Adrenal gland (tissue), 19 donors: ENCODE measurements at places on chromosomes 13 and 19.

DNA sequence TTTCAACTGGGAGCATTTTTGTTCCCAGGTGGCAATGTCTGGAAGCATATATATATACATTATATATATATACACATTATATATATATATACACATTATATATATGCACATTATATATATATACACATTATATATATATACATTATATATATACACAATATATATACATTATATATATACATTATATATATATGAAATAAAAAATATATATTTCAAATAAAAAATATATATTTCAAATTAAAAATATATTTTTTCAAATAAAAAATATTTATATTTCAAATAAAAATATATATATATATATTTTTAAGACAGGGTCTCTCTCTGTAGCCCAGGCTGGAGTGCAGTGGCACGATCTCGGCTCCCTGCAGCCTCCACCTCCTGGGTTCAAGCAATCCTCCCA is 61.5 kb downstream of the ADGRE1 start:
- DNase-seq, result no peak

DNA sequence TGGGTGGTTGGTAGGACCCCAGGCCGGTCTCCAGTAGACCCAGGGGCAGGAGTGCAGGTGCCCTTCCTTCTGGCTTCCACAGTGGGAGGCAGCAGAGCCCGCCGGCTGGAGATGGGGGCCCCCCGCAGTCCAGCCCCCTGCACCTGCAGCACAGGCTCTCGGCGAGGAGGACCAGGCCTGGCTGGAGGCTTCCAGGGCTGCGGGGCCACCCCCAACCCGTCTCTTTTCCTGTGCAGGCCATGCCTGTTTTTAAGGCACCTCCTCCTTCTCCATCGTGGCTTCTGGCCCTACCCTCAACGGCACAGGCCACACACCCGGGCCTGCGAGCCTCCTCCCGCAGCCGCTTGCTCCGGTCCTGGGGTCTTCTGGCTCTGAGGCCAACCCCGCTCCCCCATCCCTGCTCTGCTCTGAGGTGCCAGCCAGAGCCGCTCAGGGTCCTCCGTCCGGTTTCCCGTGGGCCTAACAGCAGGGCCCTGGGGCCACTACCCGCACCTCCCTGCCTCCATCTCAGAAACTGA is 77.2 kb upstream of the ANKRD10 start:
- DNase-seq, result no peak

GRCh38 chr13:99777873-99778272 is 193.7 kb downstream of the ZIC5 start:
- no peak for DNase-seq

GRCh38 chr13:97226013-97226412 is 3.9 kb downstream of the MBNL2 start:
- no peak for DNase-seq

DNA sequence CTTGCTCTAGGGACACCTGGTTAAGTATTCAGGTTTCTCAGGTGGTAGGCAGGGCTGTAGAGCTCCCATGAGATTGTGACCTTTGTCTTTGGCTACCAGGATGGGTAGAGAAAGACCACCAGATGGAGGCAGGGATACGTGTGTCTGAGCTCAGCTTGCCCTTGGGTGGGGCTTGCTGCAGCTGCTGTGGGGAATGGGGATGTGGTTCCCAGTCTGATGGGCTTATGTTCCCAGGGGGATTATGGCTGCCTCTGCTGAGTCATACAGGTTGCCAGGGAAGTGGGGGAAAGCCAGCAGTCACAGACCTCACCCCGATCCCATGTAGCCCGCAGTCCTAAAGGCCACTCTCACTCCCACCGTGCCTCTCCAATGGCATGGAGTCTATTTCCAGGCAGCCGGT is 659.9 kb upstream of the KLF12 start:
- no peak for DNase-seq

GRCh38 chr19:16041991-16042386 is 34.3 kb upstream of the TPM4 start:
- no peak for DNase-seq

- no peak for DNase-seq
These were observed 1.0 kb downstream of the GPC5 start for GRCh38 chr13:91399189-91400062.

GRCh38 chr13:39874331-39875053 is 219.0 kb downstream of the COG6 start:
- no peak for DNase-seq

DNA sequence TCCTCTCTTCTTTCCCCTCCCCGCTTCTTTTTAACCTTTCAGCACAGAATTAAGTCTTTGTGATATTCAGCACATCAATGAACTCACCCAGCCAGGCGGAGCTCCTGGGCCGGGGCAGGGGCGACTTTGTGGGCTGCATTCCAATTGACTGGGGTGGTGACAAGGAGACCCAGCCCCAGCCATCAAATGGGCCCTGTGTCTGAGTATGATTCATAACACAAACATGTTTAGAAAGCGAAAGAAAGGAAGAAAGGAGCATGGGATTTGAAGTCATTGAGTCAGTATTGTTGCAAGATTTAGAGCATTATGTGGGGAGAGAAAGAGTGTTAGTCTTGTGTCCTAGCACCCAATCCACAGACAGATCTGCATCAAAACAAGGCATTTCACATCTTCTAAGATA is 185.3 kb downstream of the LHFPL6 start:
- no peak for DNase-seq

GRCh38 chr13:65965501-65965900 is 1264.6 kb downstream of the PCDH9 start:
- no peak for DNase-seq

DNA sequence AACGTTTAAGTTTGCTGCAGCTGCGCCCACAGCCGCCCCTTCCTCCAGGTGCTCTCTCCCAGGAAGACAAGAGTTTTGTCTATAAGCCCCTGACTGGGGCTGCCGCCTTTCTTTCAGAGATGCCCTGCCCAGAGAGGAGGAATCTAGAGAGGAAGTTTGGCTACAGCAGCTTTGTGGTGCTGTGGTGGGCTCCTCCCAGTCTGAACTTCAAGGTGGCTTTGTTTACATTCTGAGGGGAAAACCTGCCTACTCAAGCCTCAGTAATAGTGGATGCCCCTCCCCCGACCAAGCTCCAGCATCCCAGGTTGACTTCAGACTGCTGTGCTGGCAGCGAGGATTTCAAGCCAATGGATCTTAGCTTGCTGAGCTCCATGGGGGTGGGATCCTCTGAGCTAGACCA is 6.4 kb upstream of the ERICH6B start:
- DNase-seq, result no peak

- DNase-seq, result peak; percentile 80
These were observed 180.5 kb downstream of the COL4A1 start for GRCh38 chr13:110126391-110126961.

DNA sequence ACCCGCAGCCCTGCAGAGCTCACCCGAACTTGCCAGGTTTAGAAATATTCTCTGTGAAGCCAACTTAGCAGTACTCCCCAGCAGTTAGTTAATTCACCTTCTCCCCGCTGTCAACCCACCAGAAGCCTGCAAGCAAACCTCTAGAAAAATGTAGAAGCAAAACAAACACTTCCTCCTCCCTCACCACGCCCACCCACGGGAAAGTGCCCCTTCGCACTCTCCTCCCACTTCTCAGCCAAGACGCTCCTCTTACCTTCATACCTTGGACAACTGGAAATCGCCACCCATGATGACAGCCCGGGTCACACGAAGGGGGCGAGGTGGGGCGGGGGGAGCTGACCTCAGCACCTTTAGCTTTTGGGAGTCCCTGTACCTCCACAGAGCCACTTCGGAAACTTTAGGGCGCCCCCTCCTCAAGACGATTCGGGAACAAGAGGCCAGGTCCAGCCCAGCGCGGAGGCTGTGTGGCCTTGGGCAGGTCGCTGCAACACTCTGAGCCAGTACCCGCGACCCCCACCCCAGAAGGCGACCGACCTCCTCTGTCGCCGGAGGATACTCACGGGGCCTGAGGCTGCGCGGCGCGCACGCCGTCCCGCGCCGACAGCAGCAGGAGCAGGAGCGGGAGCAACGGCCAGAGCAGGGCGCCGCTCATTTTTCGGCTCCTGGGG is 485 bp downstream of the CPAMD8 start:
- no peak for DNase-seq

GRCh38 chr19:55688422-55689218 is 13.6 kb downstream of the EPN1 start:
- DNase-seq, result no peak

DNA sequence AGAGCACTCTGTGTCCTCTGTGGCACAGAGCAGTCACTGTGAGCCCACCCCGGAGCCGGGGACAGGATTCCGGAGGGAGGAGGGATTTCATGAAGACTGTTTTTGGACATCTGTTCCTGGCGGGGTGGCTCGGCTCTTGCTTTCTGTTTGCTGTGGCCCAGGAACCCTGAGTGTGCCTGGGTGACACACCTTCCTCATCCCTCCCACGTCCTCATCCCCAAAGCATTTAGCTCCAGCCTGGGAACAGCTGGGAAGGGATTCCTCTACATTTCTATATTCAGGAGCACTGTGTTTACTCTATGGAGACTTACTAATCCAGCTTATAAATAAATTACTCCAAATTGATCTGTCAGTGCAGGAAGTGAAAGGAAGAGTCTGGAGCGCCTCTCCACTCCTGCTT is 97.8 kb upstream of the UBL3 start:
- no peak for DNase-seq

- DNase-seq, result no peak
These were observed 230.7 kb upstream of the PRR20A start for GRCh38 chr13:56909896-56910600.

DNA sequence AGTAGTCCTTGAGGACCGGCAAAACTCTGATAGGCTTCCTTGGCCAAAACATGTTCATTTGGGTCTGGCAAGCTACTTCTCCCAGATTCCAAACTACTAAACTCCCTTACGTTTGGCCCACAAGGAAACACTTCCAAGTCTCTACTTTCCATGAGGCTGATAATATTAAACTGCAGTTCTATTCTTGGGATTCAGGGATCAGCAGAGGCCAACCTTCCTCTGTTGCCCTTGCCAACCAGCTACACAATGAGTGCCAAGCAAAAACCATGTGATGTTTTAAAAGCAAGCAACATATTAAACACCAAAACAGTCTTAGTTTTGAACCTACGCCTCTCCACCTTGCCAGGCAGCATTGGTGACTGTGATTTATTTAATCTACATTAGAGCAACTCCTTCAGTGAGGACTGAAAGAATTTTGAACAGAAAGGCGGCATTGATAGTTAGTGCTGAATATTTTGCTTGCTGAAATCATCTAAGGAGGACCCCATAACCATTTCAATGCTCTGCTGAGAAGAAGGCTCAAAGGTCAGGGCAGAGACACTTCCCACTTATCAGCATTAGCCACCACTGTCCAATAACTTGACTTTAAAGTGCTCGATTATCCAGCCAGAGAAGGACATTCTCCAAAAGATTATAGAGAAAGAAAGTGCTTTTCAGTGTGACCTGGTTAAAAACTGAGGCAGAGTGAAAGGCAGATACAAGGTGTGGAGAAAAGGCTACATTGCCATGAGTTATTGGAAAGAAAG is 287.1 kb downstream of the TBC1D4 start:
- no peak for DNase-seq

DNA sequence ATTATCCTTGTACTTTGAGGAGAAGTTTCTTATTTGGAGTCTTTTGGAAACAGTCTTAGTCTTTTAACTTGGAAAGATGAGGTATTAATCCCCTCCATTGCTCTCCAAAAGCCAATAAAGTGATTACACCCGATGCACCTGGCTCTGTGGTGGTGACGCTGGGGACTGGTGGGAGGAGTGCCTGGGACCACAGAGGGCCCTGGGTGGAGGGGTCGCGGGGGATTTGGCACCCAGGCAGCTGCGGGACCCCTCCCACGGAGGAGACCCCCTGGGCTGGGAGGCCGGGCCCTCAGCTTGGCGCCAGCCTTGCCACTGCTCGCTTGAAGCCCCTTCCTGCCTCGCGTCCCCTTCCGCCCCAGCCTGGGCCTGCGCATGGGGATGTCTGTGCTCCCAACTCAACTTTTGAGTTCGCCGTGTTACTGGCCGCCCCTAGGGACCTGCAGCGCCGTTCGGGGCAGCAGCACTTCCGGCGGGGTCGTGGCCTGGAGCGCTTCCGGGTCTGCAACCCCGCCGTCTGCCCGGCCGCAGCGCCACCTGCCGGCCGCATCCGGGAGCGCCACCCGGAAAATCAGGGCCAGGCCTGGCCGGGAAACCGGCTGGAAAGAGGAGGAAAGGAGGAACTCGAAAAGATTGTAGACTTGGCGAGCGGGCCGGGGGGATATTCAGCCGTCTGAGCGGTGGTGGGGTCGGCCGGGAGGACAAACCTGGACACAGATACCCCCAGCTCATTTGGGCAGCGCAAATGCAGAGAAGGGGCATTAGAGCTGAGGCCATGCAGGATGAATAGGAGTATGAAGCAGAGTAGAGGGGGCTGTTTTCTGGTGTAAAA is 8.4 kb downstream of the PEAK3 start:
- peak; percentile 80 for DNase-seq

DNA sequence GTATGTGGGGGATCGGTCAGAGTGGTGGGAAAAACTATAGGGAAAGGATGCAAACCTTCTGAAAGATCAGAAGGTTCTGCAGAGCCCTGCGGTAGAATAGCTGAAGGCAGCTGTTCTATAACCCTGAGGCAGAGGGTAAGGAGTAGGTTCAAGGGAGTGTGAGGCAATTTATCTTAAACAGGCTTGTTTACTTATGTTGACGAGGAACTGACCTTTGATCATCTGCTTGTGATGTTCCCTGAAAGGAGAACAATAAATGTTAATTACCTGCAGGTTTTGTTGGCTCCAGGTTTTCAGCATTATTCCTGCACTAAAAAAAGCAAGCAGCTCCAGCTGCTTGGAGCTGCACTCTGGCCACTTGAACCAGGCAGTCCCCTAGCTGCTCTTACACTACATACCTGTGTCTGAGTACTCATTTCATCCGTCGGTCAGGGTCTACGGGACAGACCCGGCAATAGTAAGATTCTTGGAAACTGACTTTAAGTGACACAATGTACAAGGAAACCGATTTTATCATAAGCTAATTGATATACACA is 202.1 kb downstream of the TBC1D4 start:
- DNase-seq, result no peak

GRCh38 chr19:46791944-46792343 is 3.5 kb upstream of the SLC1A5 start:
- DNase-seq, result no peak

DNA sequence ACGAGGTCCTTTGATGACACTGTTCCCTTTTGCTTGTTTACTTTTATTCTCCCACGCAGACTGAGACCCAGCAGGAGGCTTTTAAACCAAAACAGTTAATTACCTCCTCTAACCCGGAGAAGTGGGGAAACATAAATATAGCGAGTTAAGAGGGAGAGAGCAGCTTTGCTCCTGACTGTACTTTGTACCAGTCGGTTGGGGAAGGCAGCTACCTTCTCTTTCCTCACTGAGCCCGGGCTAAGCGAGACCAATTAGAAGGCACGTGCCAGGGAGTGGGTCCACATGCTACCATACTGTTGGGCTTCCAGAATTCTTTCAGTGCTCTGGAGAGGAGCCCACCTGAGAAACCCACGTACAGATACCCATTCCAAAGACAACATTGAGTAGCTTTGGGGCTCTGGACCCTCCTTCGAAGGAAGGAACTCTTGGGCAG is 124.2 kb downstream of the ZIC5 start:
- no peak for DNase-seq
